Suppressor macrophage treated with lipopolysaccharide for 1 hour (primary cell): ENCODE measurements at places on chromosomes 13 and 19.
A peak's percentile ranks its signal among the peaks of the same experiment; 100 is the strongest.

DNA sequence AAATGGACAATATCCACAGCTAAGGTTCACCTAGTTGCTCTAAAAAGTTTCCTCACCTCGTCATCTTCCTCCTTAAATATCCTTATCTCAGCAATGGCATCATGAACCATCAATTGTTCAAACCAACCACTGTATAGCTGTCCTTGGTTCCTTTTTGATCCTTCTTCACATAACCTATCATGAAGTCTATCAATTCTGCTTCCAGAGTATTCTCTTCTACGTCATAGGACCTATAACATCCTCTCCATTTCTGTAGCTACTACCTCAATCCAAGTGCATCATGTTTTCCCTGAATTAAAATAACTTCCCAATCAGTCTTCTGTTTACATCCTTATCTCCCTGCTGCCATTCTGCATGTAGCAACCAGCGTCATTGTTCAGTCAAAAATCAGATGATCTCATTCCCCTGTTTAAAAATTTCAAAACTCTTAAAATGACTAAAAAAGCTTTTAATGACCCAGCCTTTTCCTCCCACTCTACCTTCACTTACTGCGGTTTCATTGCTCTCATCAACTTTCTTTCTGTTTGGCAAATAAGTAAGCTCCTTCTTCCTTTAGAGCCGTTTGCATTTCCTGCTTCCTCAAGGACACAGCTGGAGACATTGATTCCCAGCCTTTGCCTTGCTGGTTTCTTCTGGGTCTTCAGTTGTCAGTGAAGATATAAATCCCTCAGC, 223.9 kb upstream of the MIR17HG start:
- peak; percentile 20 for DNase-seq

- no peak for DNase-seq
These were observed 365.4 kb downstream of the NDFIP2 start for GRCh38 chr13:79846386-79846785.

DNA sequence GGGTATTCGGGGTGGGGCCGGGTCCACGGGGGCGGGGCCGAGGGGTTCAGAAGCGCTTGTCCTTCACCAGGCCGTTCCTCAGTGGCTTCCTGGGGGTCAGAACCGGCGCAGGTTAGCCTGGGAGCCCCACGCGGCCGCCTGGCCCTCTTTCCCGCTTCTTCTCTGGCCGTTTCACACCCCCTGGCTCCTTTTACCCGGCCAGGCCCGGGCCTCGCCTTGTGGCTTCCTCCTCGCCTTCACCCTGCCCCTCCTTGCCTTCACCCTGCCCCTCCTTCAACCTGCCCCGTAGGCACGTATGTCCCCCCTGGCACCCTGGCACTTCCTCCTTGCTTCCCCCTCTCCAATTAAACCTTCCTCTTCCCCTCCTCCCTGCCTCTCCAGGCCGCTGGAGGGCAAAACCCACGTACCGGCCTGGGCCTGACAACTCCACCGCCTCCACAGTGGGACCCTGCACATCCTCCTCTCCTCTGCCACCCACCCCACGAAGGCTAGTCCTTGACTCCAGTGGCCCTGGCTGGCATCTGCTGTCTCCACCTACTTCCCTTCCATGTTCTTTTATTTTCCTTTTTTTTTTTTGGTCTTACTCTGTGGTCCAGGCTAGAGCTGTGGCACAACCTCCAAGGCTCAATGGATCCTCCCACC, 25.3 kb downstream of the CERS1 start:
- peak; percentile 15 for DNase-seq

DNA sequence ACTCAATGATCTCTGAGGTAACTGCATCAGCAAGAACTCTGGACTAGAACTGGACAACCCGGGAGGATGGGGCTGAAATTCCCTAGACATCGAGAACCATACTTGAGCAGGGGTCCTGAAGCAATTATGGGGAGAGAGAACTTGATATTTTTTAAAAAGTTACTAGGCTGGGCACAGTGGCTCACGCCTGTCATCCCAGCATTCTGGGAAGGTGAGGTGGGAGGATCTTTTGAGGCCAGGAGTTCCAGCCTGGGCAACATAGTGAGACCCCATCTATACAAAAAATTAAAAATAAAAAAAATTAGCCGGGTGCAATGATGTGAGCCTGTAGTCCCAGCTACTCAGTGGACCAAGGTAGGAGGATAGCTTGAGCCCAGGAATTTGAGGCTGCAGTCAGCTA, 2.3 kb upstream of the DNAJB1 start:
- no peak for DNase-seq

GRCh38 chr13:98652721-98653462, 76.0 kb upstream of the STK24 start:
- DNase-seq, result no peak

GRCh38 chr13:77928909-77929308, 10.3 kb upstream of the EDNRB start:
- DNase-seq, result peak; percentile 7

GRCh38 chr13:89930861-89931260, 1416.6 kb upstream of the MIR17HG start:
- DNase-seq, result no peak

DNA sequence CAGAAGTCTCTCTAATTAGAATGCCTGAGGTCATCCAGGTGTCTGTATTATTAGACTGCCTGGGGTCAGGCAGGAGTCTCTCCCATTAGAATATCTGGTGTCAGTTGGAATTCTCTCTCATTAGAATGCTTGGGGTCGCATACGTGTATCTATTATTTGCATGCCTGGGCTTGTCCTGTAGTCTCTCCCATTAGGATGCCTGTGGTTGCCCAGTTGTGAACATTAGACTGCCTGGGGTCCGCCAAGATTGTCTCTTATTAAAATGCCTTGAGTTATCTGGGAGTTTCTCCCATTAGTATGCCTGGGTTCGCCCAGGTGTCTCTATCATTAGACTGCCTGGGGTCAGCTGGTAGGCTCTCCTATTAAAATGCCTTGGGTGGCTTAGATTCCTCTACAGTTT, 1494.7 kb downstream of the UQCRFS1 start:
- DNase-seq, result no peak

DNA sequence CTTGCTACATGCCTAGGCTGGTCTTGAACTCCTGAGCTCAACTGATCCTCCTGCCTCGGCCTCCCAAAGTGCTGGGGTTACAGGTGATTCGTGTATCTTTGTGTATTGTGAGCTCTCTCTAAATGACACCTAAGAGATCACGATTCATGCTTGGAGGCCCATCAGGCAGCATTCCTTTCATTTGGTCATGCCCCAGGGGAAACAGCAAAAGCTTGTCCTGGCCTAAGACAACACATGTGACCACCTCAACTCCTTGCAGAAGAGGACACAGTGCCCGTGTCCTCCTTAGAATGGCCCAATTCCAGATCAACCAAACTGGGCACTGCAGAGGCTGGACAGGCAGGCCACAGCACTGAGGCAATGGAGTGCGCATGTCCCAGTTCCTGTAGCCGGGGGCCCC, 32.5 kb downstream of the ZC3H4 start:
- no peak for DNase-seq

DNA sequence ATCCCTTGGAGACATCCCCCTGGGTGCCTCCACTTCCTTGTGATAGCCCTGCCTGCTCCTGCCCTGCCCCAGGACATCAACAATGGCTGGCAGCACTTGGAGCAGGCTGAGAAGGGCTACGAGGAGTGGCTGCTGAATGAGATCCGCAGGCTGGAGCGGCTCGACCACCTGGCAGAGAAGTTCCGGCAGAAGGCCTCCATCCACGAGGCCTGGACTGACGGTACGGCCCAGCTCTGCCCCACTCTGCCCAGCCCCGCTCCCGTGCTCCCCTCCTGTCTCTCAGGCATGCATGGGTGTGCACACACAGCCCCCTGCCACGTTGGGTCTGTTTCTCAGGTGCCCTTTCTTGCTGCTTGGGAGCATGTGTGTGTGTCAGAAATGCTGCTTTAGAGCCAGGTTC, 26.4 kb downstream of the CAPN12 start:
- DNase-seq, result no peak

- DNase-seq, result no peak
These were observed 1.4 kb downstream of the CERS4 start for GRCh38 chr19:8210421-8211101.

DNA sequence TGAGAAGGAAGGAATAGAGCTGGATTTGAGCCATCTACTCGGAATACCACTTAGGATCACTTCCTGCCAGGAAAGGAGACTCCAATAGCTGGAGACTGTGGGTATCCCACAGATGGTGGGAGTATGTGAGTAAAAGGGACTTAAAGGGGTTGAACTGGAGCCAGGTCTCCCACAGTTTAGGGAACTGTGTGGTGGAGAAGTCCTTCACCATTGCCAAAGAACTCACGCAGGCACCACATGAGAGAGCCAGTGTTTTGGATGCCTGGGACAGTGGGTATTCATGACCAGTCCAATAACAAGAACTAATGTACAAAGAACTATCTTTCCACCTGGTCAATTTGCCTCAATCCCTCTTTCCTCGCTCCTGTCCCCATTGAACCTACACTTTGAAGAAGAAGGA, 24.4 kb upstream of the MYCBP2 start:
- peak; percentile 59 for DNase-seq

DNA sequence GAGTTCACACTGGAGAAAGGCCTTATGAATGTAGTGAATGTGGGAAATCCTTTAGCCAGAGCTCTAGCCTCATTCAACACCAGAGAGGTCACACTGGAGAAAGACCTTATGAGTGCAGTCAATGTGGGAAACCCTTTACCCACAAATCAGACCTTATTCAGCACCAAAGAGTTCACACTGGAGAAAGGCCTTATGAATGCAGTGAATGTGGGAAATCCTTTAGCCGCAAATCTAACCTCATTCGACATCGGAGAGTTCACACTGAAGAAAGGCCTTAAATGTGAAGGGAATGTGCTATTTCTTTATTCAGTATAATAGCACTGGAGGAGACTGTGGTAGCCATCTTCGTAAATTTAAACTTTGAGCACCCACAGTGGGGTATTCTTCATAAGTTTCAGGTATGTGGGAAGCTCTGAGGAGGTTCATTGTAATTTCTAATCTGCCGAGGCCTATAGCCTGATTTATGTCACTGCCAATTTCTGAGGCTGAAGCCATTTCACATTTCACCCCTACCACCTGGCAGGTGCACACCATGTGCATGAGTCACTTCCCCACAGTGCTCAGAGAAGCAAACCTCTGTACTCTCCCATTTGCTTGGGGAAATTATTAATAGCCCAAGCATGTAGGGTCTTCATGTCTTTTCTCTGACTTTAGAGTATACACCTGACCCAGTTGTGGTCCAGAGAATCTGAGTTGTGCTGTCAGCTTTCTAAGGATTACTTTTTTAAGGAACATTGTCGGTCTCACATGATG, 6.4 kb downstream of the ZNF551 start:
- DNase-seq, result no peak

DNA sequence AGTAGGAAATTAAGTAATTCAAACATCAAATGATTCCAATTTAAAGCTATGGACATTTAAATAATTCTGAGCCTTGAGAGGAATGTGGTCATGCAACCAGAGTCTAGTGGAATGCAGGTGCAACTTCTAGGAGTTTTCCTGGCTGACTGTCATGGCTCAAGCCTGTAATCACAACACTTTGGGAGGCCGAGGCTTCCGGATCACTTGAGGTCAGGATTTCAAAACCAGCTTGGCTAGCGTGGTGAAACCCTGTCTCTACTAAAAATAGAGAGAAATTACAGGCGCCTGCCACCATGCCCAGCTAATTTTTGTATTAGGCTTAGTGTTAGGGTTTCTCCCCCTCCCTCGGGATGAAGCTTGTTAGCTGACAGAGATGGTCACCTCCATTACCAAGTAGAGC, 6.4 kb downstream of the ZNF808 start:
- DNase-seq, result peak; percentile 47

- DNase-seq, result no peak
These were observed 13.8 kb downstream of the TIMM13 start for GRCh38 chr19:2413629-2414028.

DNA sequence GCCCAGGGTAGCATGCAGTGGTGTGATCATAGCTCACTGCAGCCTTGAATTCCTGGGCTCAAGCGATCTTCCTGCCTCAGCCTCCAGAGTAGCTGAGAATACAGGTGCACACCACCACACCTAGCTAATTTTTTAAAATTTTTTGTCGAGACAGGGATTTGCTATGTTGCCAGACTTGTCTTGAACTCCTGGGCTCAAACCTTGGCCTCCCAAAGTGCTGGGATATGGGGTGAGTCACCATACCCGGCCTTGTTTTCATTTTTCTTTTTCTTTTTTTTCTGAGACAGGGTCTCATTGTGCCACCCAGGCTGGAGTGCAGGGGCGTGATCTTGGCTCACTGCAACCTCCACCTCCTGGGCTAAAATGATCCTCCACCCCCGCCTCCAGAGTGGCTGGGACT, 38.7 kb downstream of the KEAP1 start:
- DNase-seq, result no peak

- peak; percentile 46 for DNase-seq
These were observed 39.1 kb downstream of the GPR12 start for GRCh38 chr13:26721251-26722121.

GRCh38 chr13:76446191-76446590, 440.0 kb downstream of the KCTD12 start:
- no peak for DNase-seq

GRCh38 chr13:61833228-61833627, 417.6 kb upstream of the PCDH20 start:
- no peak for DNase-seq

DNA sequence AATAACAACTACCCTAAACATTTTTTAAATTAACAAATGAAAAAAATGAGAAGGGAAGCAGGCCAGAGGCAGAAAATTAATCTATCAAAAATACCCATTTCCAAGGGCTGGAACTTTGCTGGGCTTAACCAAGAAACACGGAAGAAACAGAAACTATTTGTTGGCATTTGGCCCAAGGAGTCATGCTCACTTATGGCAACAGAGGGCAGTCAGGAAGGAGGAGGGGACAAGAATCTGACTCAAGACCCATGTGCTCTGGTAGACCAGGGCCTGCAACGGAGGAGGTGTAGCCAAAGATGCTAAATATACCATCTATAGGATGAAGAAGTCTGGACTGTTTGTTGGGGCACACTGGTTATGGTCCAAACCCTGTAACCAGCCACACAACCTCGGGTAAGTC, 496.7 kb downstream of the COG6 start:
- peak; percentile 74 for DNase-seq

DNA sequence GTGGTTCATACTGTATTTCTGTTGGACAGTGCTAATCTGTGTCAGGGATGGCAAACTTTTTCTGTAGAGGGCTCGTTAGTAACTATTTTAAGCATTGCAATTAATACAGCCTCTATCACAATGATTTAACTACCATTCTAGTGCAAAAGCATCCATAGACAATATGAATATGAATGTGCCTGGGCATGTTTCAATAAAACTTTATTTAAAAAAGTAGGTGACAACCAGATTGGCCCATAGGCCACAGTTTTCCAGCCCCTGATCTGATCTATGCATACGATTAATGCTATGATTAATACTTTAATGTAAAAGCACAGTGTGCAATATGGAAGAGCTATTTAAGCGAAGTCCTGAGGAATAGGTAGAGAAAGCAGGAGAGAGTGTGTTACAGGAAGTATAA, 29.6 kb downstream of the ADGRE1 start:
- no peak for DNase-seq

- no peak for DNase-seq
These were observed 3.0 kb upstream of the ECH1 start for GRCh38 chr19:38834590-38834989.

GRCh38 chr13:76289558-76289957, 596.6 kb downstream of the KCTD12 start:
- DNase-seq, result no peak
